Kidney (tissue), 22 donors: ENCODE measurements at places on chromosomes 2 and 18.

GRCh38 chr2:175817221-175817620 lies 184.8 kb downstream of the LNPK start:
- DNase-seq: no peak

GRCh38 chr2:187586011-187586641 lies 31.9 kb upstream of the TFPI start:
- no peak for DNase-seq

DNA sequence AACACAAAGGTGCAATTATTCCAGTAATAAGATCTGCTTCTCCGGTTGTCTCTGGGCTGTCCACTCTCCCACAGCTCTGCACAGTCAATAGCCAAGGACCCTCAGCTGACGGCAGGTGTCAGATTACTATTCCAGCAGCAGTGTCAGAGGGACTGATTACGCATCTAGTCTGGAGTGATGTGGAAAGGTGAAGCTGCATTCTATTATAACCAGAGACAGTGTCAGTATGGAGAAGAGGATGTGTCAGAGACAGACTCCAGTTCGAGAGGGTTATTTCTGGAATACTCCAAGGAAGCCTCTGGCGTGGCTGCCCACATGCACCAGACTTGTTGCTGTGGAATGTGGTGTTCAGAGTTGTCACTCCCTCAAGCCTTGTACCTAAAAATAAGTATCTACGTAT lies 163.6 kb upstream of the TMEM200C start:
- no peak for DNase-seq

GRCh38 chr2:238974081-238974480 lies 126.2 kb downstream of the TWIST2 start:
- DNase-seq: no peak

DNA sequence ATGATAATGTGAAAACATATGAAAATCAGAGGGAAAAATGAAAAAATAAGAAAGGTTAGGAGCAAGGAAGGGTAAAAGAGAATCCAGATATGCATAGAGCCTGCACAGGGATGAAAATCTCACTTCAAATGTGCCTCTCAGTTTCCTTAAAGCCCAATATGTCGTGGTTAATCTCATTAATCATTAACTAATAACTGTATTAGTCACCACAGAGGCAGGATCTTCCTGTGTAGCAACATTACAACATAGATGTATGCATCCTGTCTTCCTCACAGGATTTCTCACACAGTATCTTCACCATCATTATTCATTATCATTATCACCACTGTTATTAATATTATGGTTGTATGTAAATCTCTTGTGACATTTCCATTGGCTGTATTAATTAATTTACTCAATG lies 361.2 kb upstream of the SOX11 start:
- no peak for DNase-seq
